ENCODE measurements at places on chromosomes 5 and 9. TPM values are rescaled to one million over a fixed set of nuclear protein-coding genes. Genes with fewer than 3 reads are reported as not detected.

The PNPLA7 gene
- 0.93 TPM for total RNA-seq

The TUT7 gene
- 23.1 TPM for total RNA-seq

The HMGCS1 gene
- total RNA-seq: 158 TPM

The BHMT2 gene
- total RNA-seq: 0.69 TPM

The LHX3 gene
- total RNA-seq: not detected

The GPR150 gene
- total RNA-seq: 0.34 TPM

The GNA14 gene
- not detected for total RNA-seq

The SH3TC2 gene
- total RNA-seq: 22.0 TPM

The PCDHGA11 gene
- total RNA-seq: 3.7 TPM

The SNX18 gene
- total RNA-seq: 28.3 TPM

The SCGB3A1 gene
- total RNA-seq: not detected

The FAM153A gene
- total RNA-seq: not detected

The ANKRD31 gene
- total RNA-seq: under 0.01 TPM

The ADAMTS16 gene
- under 0.01 TPM for total RNA-seq

The TLX3 gene
- total RNA-seq: not detected

The PDE6A gene
- total RNA-seq: not detected

The IL3 gene
- total RNA-seq: not detected

The THBS4 gene
- under 0.01 TPM for total RNA-seq

The SUSD3 gene
- total RNA-seq: 0.69 TPM

The PCDHB7 gene
- total RNA-seq: under 0.01 TPM

The PCDHB14 gene
- under 0.01 TPM for total RNA-seq

The F2R gene
- 96.7 TPM for total RNA-seq

The MCIDAS gene
- total RNA-seq: not detected

The NR5A1 gene
- not detected for total RNA-seq

The GARIN3 gene
- not detected for total RNA-seq

The SPEF2 gene
- 3.7 TPM for total RNA-seq

The HK3 gene
- total RNA-seq: 0.34 TPM

The GFRA3 gene
- total RNA-seq: 1.0 TPM

The SOX30 gene
- not detected for total RNA-seq

The ZNF483 gene
- 1.3 TPM for total RNA-seq

The PCDHA1 gene
- total RNA-seq: under 0.01 TPM

The ADAMTSL2 gene
- total RNA-seq: not detected

The DAB2 gene
- 362 TPM for total RNA-seq

The GGTA1 gene
- not detected for total RNA-seq

The PCDHGB5 gene
- 20.0 TPM for total RNA-seq

The SEMA6A gene
- 74.6 TPM for total RNA-seq

The CCNJL gene
- total RNA-seq: 6.2 TPM
